Activated CD4-positive, alpha-beta T cell treated with anti-CD3 and anti-CD28 coated beads for 24 hours (primary cell): ENCODE measurements at places on chromosomes 13 and 19.

DNA sequence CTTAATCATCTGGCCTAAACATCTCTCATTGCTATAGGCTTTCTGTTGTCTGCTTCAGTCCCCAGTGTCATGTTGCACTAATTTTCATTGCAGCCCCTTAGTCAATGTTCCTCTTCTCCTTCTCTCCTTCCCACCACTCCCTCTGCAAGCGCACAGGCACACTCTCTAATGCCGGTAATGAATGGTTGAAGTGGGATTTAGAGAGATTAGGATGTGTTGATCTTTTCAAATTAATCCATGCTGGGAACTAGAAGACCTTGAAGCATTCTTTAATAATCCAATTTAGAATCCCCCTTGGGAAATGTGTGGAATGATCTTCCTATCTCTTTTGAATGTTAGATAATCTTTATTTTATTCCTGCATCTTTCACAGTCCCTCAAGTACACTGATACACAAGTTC, 33.2 kb upstream of the NDFIP2 start:
- DNase-seq = no peak

GRCh38 chr19:55632463-55632834, 8.1 kb upstream of the ZNF784 start:
- peak; percentile 76 for DNase-seq

DNA sequence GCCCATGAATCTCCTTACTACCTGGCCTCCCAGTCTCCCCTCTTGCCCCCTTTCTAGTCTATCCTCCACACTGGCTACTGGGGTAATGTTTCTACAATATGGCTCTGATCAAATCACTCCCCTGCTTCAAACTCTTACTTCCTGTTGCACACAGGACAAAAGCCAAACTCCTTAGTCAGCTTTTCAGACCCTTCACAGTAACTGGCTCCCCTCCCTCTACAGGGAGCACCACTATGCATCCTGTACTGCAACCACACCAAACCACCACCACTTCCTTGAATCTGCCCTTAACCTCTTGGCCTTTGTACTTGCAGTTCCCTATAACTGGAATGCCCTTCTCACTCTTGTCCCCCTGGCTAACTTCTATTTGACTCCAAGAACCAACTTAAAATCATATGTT, 32.2 kb downstream of the DEDD2 start:
- no peak for DNase-seq

GRCh38 chr19:2360833-2361232, 768 bp downstream of the TMPRSS9 start:
- DNase-seq = no peak

- DNase-seq = no peak
Observed at GRCh38 chr13:93345024-93345423, 118.4 kb downstream of the GPC6 start.

- no peak for DNase-seq
Observed at GRCh38 chr13:42174344-42175162, 97.4 kb upstream of the AKAP11 start.

DNA sequence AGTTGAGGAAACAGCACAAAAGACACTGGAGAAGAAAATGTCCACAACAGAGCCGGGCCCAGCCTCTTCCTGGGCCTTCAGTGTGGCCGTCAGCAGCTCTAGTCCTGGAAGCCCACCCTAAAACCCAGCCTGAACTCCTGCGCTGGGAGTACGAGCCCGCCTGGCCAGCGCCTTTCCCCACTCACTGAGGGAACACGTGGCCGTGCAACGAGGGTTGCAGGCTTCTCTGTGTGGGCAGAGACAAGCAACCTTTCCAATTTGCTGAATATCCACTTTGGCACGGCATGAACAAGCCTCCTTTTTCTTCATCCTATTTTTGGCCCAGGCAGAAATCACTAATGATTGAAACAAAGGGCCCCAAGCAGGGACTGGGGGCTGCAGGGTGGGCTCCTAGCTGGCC, 89.2 kb downstream of the CRYL1 start:
- no peak for DNase-seq

DNA sequence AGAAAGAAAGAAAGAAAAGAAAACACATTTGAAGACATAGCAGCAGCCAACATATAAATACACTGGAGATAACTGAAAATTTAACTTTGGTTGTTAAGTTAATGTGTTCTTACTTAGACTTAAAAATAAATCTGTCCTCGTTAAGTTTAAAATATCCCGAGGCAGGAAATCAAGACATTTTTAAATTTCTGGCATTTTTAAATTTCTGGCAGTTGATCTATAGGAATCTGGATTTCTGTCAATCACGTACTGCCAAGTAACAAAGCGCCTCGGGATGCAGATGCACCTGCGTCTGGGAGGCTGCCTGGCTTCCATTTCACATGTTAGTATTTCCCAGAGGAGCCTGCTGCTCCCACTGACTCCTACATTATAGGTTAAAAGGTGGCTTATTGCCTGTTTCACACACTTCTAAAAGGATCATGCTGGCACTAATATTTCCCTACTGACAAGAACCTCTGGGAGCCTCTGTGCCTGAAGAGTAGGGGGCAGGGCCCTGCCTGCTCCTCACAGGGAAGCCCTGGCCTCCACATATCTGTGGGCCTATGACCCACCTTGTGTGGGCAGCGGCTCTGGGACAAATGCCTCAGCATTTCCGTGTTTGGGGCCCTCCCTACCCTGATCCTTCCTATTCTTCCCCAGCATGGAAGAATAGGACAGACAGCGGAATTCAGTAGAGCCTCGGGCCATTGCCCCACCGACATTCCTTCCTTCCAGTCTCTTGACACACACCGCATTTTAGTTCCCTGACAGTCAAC, 62.8 kb upstream of the ATP12A start:
- DNase-seq = no peak

GRCh38 chr13:67806796-67807195, 576.7 kb upstream of the PCDH9 start:
- no peak for DNase-seq

- no peak for DNase-seq
Observed at GRCh38 chr19:44684892-44685863, 13.8 kb upstream of the CEACAM16 start.

- no peak for DNase-seq
Observed at GRCh38 chr13:92414851-92415250, 811.8 kb upstream of the GPC6 start.

GRCh38 chr19:40625406-40626120, 24.4 kb downstream of the LTBP4 start:
- no peak for DNase-seq

GRCh38 chr19:35882114-35882832, 13.9 kb downstream of the APLP1 start:
- no peak for DNase-seq

GRCh38 chr13:99042521-99043250, 64.8 kb upstream of the DOCK9 start:
- DNase-seq = no peak

GRCh38 chr13:46053162-46054012, 841 bp upstream of the ZC3H13 start:
- DNase-seq = no peak

- DNase-seq = no peak
Observed at GRCh38 chr19:44712864-44713515, 14.0 kb downstream of the CEACAM16 start.

DNA sequence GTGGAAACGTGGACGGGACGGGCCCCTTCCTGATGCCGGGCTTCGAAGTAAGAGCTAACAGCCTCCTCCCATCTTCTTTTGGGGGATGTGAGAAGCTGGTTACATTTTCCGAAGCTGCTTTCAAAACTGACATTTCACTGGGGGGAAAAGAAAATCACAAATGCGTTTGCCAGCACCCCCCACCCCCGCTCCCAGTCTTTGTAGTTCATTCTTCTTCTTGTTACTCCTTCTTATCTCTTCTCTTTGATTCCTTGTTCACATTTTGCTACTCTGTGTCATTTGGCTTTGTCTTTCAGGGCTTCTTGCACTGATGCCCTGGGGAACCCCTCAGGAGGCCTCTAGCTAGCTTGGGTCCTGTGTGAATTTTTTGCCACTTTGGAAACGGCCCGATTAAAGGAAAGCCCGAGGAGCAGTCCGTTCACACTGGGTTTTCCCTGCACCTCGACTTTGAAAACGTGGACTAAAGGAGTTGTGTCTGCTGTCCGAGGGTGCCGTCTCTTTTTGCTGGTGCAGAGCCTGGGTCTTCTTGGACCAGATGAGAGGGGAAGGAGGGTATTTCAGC, 1.3 kb downstream of the CARM1 start:
- DNase-seq = peak; percentile 17

- peak; percentile 13 for DNase-seq
Observed at GRCh38 chr13:51614350-51614786, 30.1 kb downstream of the WDFY2 start.

- DNase-seq = peak; percentile 40
Observed at GRCh38 chr13:108176685-108177274, 38.6 kb downstream of the LIG4 start.

DNA sequence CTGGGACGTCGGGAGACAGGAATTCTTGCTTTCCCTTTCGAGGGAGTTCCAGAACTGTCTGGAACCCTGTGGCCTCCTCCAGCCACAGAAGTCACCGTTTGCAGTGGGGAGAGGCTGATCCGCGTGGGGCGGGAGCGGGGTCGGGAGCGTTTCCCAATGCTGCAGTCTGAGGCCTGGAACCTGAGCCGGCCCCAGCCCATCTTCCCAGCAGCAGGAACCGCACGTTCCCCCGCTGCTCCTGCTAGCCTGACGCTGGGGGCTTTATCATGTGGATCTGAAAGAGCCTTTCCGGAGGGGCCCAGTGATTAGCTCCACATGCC, 13.4 kb downstream of the DPP9 start:
- DNase-seq = no peak

DNA sequence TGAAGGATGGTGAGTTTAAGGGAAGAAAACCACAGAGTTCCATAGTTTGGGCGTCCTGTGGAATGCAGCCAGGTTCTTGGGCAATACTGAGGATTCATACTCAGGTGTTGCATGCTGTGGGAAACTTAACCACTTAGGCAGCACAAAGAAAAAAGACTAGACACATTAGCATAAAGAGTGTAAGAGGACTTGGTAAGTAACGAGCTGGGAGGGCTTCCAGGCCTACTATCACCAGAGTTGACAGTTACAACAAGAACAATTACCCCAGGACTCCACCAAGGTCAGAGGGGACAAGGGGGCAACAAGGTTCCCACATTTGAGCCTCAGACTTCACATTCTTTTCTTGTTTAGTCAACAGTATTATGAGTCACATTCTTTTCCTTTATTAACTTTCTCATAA, 33.2 kb downstream of the KCTD12 start:
- DNase-seq = no peak

GRCh38 chr19:20077791-20078463, at the start of gene ZNF90:
Gene ZNF90, plus strand, starts transcription at chr19:20078000. Its CDS starts 133 bp downstream, at chr19:20078133.
- peak; percentile 76 for DNase-seq

DNA sequence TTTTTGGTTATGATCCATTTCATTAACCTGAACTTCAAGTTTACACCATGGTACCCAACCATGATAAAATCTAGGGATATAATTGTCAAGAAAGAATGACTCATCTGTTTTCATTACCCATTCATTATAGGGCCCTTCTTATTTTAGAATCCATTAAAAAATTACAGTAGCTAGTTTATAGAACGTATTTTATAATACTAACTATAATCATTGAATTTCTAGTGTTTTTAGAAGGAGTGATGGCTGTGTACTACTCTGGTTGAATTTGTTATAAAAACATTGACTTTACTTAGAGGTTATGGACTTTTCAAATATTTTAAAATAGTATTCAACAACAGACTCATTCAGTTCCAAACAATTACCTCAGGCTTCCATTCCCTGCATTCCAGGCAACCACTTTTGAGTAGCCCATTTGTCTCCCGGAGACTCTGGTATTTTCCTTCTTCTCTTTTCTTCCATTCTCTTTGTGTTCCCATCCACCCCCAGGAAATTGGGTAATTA, 71.9 kb upstream of the KLF12 start:
- DNase-seq = no peak

GRCh38 chr19:55369653-55370304, 484 bp downstream of the IL11 start:
- no peak for DNase-seq

GRCh38 chr19:51093101-51093500, 10.4 kb upstream of the KLK14 start:
- no peak for DNase-seq
